NCI-H1092 (cell line): ENCODE measurements at places on chromosomes 6 and 20.

DNA sequence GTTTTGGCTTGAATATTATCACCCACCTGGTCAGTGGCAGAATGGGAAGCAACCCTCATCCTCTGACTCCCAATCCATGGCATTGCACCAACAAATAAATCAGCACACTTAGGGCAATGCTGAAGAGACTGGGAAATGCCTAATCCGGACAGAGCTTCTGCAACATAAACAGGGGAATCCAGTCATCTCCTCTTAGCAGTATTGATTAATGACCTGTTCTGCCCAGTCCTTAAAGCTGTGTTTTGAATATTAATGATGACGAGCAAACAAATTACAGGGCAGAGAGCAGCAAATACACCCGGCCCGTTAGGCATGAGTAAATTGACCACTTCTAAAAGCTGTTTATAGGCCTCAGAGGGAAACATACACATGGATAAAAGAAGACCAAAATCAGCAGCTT is 77.0 kb upstream of the B3GAT2 start:
- no peak for DNase-seq

- DNase-seq: no peak
Measured at GRCh38 chr6:43107344-43108062, 31.4 kb downstream of the PTK7 start.

DNA sequence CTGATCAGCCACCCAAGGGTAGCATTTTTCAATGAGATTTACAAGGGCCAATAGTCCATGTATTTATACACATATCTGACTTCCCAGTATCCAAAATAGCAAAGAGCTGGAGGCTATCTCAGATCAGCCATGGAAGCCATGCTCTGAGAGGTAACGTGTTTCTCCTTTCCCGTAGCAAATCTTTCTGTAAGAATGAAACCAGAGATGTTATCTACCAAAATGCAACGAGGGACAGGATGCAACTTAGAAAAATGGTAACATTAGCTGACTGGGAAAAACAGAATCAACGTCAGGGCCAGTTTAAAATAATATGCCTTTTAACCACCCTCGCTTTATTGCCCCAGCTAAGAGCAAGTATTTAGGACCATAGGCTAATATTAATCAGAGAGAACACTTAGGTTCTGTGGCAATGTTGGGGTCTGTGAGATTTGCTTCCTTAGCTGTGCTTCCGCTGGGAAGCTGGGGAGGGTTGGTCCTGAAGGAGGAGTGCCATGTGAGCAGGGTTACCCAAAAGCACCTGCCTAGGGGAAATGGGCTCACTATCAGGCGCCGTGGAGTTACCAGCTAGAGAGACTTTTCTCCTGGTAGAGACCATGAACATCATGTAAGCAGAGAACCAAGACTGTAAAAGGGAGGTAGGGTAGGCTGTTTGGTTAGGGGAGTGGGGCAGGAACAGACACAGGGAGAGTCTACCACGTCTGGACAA is 1.2 kb downstream of the ZNF831 start:
- DNase-seq: no peak

GRCh38 chr6:1911474-1911873 is 301.8 kb downstream of the FOXC1 start:
- no peak for DNase-seq

GRCh38 chr6:133206942-133207341 is 34.2 kb upstream of the EYA4 start:
- no peak for DNase-seq

DNA sequence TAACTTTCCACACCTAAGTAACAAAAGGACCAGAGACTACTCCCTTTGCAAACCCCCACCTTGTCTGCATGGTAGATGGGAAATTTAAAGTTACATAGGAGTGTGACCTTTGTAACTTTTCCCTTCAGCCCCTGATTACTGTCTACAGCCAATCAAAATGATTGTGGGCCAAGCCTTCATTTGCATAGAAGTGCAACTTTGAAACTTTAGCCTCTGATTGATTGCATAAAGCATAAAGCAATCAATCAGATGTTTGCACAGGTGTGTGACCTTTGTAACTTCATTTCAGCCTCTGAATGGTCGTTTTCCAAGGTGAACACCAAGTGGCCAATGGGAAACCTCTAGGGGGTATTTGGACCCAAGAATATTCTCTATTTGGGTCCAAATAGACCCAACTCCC is 46.1 kb downstream of the PRKN start:
- no peak for DNase-seq

- DNase-seq: peak; percentile 35
Measured at GRCh38 chr20:25233016-25233772, 14.7 kb upstream of the PYGB start.

- DNase-seq: no peak
Measured at GRCh38 chr6:13339863-13340630, 11.7 kb upstream of the TBC1D7 start.

DNA sequence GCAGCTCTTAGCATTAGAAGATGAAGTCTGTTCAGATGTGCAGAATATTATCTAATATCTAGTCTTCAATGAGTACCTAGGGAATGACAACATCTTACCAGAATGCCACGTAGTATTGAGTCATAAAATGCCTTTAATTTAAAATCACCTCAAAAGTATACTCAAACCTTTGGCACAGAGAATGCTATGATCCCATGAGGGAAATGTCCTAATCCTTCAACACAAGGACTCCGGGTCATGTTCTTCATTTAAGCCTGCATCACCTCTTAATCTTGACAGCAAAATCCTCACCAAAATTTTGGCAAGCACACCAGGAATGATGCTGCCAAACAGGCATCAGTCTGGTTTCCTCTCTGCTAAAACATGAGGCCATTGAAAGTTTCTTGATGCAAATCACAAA is 23.6 kb upstream of the MARCKS start:
- no peak for DNase-seq

GRCh38 chr6:28747631-28748157 is 176.1 kb downstream of the TRIM27 start:
- DNase-seq: no peak

- DNase-seq: no peak
Measured at GRCh38 chr6:134400941-134401340, 83.0 kb upstream of the SGK1 start.

- no peak for DNase-seq
Measured at GRCh38 chr6:143634486-143634885, 43.3 kb upstream of the PHACTR2 start.

DNA sequence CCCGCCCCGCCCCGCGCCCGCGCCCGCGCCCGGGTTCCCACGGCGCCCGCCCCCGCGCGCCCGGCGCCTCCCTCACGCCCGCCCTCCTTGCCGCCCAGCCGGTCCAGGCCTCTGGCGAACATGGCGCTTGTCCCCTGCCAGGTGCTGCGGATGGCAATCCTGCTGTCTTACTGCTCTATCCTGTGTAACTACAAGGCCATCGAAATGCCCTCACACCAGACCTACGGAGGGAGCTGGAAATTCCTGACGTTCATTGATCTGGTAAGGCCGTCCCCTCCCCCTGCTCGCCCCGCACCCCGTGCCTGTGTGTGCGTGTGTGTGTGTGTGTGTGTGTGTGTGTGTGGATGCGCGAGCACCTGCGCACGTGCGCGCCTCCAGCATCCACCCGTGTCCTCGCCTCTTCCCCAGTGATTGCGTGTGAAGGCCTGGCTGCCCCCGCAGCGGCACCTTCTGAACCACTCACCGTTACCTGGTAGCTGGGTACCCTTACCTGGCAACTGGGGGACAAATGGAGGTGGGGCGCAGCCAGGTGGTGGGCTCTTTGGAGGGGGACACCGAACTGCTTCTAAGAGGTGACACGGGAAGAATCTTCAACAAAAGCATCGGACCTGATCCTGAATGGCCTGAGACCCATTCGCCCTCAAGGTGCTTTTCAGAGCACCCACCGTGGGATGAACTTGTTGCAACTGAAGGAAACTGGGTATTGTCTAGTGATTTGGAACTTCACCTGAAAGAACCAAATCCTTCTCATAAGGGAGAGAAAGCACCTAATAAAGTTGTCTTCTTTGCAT is at the start of gene AIG1:
Gene AIG1, plus strand, starts transcription at position 84 of the 791 bp plus-strand sequence. Its CDS starts 37 bp downstream, at position 121.
- DNase-seq: no peak
